ENCODE measurements at places on chromosomes 2 and 18.

GRCh38 chr18:69097349-69097748, 299.5 kb downstream of the CCDC102B start:
- DNase-seq = no peak

GRCh38 chr2:85318222-85319074, 9.3 kb downstream of the TGOLN2 start:
- DNase-seq = no peak

DNA sequence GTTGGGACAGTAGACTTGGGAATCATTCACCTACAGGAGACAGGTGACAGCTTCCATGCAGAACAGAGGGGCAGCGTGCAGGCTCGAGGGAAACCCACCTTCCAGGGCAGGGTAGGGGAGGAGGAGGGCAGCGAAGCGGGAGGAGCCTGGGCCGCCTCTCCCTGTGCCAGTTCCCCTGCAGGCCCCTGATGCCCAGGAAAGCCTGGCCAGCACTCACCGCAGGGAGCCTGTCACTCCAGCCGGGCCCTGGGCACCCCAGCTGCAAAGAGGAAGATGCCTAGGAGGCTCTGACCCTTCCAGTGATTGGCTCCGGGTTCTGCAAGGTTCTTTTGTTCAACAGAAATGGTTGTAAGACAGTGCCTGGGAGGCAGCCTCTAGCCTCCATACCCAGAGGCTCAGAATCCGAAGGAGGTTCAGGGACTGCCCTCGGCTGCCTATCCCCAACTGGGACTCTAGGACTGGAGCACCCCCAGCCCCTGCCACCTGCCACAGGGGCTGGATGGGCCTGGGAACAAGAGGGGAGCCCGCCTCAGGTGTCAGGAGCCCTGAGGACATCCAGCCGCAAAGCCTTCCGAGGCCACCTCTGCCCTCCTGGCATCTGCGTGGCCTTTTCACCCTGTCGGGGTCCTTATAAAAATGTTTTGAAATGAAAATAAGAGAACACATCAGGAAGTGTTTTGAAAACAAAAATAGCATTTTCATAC, 103.2 kb downstream of the PTGR3 start:
- DNase-seq = no peak

- no peak for DNase-seq
Observed at GRCh38 chr2:101306410-101306809, 2.1 kb downstream of the RNF149 start.

DNA sequence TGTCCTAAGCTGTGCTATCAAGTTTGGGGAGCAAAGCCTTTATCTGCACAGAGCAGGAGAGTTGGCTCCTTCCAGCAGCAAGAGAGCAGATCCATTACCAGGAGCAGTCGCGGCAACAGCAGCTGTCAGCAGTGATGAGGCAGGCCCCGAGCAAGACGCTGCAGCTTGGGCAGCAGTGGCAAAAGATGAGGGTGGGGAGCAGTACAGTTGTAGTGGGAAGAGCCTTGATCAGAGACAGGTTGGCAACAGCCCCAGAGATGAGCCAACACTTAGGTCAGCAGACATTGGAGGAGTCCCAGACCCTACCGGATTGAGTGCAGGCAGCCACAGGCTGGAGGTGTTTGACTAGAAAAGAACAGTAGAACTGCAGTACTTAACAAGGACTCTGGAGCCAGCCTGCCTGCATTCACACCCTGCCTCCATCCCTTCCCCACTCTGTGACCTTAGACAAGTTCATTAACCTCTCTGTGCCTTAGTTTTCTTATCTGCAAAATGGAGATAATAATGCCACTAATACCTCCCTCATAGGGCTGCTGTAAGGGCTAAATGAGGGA, 117.1 kb upstream of the SERTAD2 start:
- DNase-seq = no peak

GRCh38 chr2:195672674-195673073, 15.6 kb downstream of the SLC39A10 start:
- DNase-seq = no peak

GRCh38 chr2:69741229-69741574, 732 bp upstream of the ANXA4 start:
- DNase-seq = peak; percentile 41

DNA sequence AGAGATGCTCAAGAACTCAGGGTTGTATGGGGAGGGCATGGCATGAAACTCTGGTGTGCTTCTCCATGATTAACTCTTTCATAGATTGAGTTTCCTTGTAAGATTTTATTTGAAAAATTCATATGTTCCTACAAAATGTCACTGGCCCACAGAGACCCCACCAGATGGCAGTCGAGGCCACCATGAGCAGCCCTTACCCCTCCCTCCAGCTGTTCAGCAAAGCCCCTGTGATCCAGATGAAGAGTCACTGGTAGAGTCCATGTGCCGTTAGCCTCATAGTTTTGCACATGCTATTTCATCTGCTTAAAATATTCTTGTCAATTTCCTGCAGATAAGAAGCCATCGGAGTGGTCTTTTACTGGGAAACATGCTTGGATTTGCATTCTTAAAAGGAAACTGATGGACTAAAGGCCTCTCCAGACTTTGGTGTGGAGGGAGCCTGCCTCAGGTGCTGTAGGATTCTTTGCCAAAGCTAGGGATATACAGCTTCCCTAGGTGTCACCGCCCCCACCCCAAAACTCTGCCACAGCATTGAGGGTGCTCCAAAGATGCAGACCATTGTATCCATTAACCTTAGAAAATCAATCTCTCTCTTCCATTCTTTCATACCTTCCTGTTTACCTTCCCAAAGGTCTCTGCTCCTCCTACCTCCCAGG, 18.8 kb downstream of the ZNF385B start:
- no peak for DNase-seq

- no peak for DNase-seq
Observed at GRCh38 chr18:28682912-28683311, 506.0 kb upstream of the CDH2 start.

DNA sequence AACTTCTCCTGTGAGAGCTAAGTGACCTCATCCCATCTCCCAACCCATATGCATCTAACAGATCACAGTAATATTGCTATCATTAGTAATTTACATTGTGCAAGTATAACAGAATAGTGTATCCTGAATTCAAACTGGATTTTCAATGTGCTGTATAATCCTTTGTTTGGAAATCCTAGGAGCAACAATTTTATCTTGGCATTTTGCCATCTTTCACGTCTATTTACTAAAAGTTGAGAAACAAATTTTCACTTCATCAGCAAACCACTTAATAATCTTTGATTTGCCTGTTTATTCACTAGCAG, 3.8 kb downstream of the HNRNPLL start:
- DNase-seq = no peak

DNA sequence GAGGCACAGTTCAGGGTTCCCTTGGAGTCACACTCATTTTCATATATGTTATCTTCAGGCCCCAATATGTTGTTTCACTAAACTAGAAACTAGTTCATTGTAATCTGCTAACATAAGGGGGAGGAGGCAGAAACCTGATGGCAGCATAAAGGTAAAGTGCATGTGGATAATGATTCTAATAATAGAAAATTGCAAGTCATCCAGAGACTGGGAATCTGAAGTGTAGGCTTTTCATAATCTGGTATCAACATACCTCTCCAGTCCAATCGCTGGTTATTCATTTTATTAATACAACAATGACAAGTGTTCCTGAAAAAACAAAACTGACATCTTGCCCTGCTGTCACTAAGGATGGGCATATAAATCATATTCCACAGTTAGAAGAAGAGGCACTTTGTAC, 326.3 kb upstream of the ZNF804A start:
- no peak for DNase-seq

GRCh38 chr18:44497757-44498490, 182.8 kb upstream of the SETBP1 start:
- no peak for DNase-seq

All from AML-193 (cell line).